ENCODE measurements at places on chromosomes 5 and 9. TPM values are rescaled to one million over a fixed set of nuclear protein-coding genes. Genes with fewer than 3 reads are reported as not detected.

The EGR1 gene
- total RNA-seq, result 47.6 TPM

The CBY3 gene
- not detected for total RNA-seq

The PCDHGA9 gene
- total RNA-seq, result 4.2 TPM

The CYSRT1 gene
- 1.4 TPM for total RNA-seq

The SLIT3 gene
- 42.4 TPM for total RNA-seq

The PRSS3 gene
- 6.9 TPM for total RNA-seq

The LPAR1 gene
- 47.3 TPM for total RNA-seq

The PALM2AKAP2 gene
- 22.3 TPM for total RNA-seq

DNA sequence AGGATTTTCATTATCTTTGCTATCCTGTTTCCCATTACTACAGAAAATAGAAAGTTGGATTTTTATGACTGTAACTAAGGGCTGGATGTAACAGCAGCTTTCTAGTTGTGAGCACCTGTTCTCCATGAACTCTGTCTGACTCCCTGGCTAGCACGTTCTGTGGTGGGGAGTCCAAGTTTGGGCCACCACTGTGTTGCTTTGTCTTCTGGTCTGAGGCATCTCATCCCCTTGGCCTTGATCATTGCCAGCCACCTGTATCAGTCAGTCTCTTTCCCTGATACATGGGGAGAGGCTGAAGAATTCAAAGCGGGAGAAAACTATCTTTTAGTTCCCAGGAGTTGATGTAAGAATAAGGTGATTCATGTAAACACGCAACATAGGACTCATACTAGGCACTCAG is 33.4 kb downstream of the WDR70 start:
- no peak for DNase-seq

DNA sequence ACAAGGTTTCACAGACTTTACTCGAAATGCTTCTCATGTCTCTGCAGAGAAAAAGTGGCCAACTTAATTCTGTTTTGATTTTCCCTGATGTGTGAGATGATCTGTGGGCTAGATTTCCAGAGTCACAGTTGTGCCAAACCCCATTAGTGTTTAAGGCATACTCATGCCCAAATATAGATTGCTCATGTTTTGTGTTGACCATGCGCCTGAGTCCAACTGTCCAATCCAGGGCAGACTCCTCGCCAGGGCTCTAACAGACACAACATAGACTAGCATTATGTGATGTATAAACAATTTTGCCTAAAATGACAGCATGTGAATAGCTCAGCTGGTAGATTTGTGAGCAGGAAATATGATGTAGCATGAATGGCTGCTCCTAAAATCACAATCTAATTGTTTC is 128.1 kb downstream of the PRDM6 start:
- DNase-seq, result peak; percentile 66

- no peak for DNase-seq
Observed at GRCh38 chr5:149969181-149969930, 8.8 kb downstream of the SLC26A2 start.

DNA sequence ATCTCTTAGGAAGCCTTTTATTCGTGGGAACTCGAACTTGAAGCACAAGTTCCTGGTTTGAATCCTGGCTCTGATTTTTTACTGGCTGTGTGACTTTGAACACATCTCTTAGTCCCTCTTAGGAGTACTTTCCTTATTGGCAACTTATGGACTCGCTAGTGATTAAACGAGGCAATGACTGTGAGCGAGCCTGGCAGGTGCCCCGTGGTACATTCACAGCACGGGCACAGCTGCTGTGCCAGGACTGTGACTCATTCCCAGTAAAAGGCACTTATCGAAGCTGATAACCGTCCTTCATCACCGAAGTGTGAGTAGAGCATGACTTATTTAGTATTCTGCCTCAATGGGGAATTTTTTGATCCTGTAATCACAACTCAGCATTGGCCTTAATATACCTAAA is 22.7 kb downstream of the CFAP90 start:
- no peak for DNase-seq

DNA sequence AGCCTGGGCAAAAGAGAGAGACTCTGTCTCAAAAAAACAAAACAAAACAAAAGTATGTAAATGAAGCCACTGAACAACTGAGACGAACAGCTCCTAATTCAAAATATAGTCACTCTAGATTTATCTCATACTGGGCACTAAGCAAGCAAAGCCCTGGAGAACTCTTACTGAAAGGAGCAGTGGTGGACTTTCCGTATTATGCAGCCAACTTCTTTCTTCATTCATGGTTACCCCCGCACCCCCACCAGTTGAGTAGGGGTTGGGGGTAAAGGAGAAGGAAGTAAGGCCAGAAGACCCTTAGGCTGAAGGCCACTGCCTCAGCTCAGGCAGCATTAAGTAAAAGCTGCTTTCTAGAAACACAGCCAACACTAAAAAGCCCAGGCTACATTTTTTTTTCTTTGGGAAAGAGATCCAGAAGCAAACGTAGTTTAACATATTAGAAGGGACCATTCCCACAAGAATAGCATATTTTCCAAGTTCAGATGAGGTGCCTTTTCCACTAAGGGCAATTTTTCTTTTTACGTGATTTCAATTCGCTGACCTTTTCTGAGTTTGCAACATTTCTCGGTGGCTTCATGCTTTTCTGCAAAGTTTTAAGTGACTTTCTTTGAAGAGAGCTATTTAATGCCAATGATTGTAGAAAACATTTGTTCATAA is 55.3 kb downstream of the MAPKAP1 start:
- DNase-seq, result no peak

GRCh38 chr5:127236254-127236653 is 54.3 kb upstream of the MEGF10 start:
- DNase-seq, result no peak

DNA sequence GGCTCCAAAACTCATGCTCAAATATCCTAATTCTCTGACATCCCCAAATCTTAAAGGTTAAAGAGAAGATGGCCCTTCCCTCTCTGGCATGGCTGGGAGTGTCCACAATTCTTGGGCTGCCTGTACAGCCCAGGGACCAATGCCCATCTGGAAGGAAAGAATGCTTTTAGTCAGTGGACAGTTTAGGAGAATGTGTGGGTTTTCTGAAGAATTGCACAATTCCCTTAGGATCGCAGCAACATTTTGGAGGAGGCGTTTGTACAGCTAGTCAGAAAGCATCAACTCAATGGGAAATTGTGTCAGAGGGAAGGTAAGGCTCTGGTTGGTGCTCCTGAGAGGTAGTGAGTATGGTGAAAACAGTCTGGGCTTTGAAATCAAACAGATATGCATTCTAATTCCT is 15.0 kb downstream of the FAM193B start:
- no peak for DNase-seq

- no peak for DNase-seq
Observed at GRCh38 chr9:125586172-125586511, 120.9 kb downstream of the MAPKAP1 start.

DNA sequence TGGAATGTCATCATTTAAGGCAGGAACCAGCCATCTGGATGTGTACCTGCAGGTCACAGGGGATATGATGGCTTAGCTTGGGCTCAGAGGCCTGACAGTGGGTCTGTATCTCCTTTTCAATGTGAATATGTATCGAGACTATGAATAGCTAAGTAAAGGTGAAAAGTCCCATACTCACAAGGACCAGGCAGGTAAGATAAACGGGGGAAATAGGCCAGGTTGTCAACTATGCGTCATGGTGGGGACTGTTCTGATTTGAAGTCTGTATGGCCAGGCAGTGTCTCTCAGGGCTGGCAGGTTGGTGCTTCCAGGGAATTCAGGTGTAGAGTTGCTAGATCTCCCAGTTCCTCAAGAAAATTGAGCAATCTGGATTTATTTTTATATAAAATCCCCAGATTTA is 987.9 kb upstream of the WWC1 start:
- no peak for DNase-seq

DNA sequence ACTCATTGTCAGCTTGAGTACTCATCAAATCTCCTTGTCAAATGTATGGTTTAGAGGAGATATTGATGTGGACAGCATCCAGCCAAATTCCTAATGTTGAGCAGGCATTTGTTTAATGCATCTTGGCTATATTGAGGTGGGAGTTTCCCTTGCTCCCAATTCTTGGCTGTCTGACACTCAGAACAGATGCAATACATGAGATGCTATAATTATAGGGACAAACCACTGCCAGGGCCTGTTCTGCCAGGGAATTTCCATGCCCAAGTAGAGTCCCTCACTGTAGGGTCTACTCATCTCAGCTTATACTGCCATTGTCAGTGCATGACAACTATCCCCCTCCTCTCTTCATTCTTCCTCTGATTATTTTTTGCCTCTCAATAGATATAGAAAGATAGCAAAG is 392.0 kb upstream of the KCNN2 start:
- no peak for DNase-seq

DNA sequence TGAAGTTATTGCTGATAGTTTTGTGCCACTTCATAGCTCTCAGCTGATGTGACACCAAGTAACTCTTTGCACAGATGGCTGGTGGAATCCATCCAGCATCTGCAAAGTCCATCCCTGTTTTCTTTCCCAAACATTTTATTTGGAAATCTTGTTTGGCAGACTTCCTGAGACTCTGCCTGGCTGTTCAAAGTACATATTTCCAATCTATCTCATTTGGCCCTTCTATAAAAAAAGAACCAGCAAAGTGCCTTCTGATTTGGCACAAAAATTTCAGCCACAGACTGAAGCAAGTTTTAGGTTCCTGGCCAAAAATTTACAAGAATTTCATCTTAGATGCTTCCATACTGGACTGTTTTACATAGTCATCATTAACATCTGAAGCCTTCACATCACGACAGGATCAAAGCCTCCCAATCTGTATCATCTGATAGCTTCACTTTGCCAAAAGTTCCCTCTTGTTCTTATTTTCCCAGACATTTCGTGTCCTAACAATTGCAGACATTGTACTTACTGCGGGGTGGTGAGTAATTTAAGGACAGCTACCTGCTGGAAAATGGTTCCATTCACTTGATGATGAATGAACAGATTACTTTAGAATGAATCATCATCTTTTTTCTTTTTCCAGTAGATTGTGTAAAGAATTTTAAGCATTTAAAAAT is 377.3 kb downstream of the KIAA0825 start:
- peak; percentile 13 for DNase-seq

DNA sequence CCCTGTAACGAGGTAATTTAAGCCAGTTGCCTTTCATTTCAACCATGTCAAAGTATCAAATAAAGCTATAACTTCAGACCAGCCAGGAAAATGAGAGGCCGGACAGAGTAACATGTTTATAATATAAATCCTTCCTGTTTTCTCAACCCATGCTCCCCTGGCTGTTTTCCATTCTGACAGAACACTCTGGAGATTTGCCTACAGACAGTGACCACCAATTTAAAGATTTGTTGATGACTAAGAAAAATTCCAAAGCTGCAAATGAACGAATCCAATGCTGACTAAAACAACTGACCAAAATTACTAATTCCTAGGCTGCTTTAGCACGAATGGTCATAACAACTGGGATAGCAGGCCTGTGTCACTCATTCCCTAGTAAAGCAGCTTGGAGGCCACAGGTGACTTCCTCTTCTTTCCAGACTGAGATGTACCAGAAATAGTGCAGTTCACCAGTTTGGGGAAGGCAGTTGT is 141.4 kb downstream of the AOPEP start:
- no peak for DNase-seq
